H1 (cell line): ENCODE measurements at places on chromosomes 5 and 9. TPM values are rescaled to one million over a fixed set of nuclear protein-coding genes. Genes with fewer than 3 reads are reported as not detected.

DNA sequence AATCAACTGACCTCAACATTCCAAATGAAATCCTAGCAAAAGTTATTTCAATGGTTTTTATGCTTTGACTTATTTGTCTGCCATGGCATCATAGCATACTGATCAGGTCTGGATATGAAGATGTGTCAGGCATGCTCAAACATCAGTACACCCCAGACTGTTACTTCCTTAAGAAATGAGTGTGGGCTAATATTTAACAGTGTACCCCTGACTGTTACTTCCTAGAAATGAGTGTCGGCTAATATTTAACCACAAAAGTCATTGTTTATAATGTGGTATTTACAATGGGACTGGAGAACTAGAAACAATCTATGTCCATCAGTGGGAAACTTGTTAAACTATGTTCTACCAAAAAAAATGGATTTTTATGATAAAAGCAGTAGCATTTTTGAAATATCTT is 38.1 kb upstream of the HNRNPA0 start:
- no peak overlapping the region for H3K4me3 ChIP-seq
- no peaks in the 10 kb centered on the region for H3K27me3 ChIP-seq
- H3K27ac ChIP-seq = no peak overlapping the region
- H3K4me1 ChIP-seq = no peaks in the 10 kb centered on the region
- DNase-seq = no peak

AGXT2 gene
- polyA plus RNA-seq = not detected in 2 replicates

PFN3 gene
- not detected in 2 replicates for polyA plus RNA-seq

PCDHGB7 gene
- polyA plus RNA-seq = 4.1 and 5.5 TPM in 2 replicates
